ENCODE measurements at places on chromosomes 1 and 21.
A peak's percentile ranks its signal among the peaks of the same experiment; 100 is the strongest.

GRCh38 chr1:117679299-117679698, 73.5 kb downstream of the TENT5C start:
- no peak for DNase-seq

- no peak for DNase-seq
Observed at GRCh38 chr1:79716447-79716846, 709.9 kb upstream of the ADGRL4 start.

GRCh38 chr1:224751624-224752311, 135.7 kb downstream of the CNIH3 start:
- no peak for DNase-seq

GRCh38 chr1:240732390-240732789, 120.4 kb upstream of the GREM2 start:
- peak; percentile 46 for DNase-seq

DNA sequence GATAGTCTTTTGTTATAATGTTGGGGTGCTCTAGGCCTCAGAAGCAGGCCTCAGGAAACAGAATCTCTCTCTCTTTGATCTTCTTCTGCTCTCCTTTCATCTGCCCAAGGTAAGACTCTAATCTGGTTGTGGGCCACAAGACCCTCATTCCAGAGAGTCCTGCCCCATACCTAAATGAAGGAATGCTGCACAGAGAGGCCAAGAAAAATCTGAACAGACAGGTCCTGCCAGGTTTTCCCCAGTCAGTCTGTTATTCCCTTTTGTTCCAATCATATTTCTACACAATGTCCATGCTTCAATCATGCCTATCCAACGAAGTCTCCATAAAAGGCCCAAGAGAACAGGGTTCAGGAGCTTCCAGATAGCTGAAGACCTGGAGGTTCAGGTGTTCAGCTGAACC, 7.0 kb upstream of the CFAP45 start:
- no peak for DNase-seq

- peak; percentile 81 for DNase-seq
Observed at GRCh38 chr1:89953131-89953626, 41.7 kb upstream of the ZNF326 start.

GRCh38 chr1:70264839-70265238, 43.7 kb downstream of the SRSF11 start:
- no peak for DNase-seq

DNA sequence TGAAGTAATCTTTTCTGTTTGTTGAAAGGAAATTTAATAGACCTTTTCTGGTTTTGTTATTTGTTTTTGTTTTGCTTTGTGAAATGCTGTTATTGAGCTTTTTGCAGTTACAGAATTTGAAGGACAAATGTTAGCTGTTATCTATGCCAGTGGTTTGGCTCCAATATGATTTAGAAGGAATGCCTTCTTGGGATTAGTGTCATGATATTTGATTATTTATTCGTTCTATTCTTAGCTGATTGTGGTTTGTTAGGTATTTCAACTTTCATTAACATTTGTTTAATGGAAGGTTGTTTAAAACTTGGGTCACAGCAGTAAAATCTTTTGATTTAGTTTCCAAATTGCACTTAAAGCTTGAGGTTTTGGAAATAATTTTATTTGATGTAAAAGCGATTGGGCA, 33.5 kb downstream of the ADGRL2 start:
- no peak for DNase-seq

- DNase-seq: no peak
Observed at GRCh38 chr21:41859297-41859980, 19.7 kb downstream of the PRDM15 start.

DNA sequence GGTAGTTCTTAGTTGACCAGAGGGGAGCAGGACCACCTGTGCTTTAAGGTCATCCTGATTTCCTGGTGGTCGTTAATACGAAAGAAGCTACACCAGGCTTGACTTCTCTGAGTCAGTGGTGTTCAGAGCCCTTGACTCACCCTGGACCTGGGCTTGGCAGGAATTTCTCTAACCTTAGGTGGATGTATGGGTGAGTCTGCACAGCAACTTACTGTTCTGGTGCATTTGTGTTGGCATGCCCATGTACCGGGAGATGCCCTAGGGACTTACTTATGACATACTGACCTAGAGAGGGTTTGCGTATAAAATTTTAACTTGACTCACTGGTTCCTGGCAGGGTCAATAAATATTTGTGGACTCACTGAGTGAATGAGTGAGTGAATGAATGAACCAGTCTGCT, 304.6 kb downstream of the DISC1 start:
- DNase-seq: no peak

DNA sequence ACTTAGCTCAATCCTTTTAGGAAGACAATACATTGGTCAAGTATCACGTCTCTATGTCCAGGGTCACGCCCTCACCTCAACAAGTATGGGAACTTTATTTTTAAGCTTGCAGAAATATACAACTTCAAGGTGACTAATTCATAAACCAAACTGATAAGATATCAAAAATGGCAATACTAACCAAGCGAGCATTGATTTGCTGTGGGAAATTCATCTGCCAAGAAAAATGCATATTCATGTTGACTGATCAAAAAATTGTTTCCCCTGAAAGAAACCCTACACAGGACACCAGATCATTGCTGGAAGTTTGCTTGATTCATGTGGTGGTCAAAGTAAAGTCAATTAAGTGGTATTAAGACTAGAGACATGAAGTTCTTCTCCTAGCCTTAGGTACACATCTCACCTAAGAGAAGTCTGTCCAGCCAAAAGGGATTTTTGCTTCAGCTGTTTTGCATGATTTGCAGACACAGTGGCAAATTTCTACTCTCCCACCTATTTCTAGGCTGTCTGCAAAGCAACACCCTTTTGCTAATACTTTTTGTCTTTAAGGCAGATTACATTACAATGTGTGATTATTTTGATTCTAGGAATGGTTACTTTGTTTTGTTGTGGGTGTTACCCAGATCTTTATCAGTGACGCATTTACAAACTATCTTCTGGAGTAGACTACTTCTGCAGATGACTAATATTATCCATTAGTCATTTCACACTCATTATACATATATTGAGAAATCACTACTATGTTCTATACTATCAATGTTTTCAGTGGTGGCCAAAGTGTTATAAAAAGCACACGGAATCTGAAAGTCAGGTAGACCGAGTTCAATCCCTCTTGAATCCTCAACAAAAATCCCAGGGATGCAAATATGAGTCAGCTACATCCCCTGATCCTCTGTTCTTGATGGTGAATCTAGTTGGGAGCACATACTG, 12.4 kb downstream of the SAMSN1 start:
- no peak for DNase-seq

GRCh38 chr1:162299018-162299417, 77.6 kb downstream of the SPATA46 start:
- DNase-seq: no peak

GRCh38 chr21:24183077-24183476, 1424.2 kb downstream of the MRPL39 start:
- DNase-seq: no peak

DNA sequence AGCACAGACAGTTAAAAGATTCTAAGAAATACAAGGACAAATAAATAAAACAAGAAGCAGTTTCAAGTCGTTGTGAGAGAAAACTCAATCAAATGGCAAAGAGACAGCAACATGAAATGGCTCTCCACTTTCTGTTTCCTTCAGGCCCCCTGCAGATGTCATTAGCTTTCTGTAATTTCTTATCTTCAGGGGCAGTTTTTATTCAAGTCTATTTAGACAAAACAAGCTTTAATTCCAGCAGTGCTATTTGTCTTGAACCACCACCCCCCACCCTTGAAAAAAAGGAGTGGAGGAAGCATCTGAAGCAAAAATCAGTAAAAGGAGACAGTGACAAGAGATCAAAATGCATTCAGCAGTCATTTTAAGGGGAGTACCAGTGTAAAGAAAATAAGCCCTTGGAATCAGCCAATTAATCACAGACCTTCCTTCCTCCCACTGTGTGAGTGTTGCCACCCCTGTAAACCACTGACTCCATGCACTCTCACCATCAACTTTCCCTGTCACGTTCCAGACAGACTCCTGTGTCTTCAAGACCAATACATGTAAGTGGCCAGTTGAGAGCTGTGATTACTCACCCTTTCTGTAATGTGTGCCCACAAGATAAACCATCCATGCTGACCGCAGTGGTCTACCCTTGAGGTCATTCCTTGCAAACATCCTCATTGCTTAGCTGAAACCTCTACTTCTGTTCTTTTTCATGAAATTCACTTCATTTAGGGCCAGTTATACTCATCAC, 136.1 kb upstream of the HOOK1 start:
- DNase-seq: peak; percentile 77

DNA sequence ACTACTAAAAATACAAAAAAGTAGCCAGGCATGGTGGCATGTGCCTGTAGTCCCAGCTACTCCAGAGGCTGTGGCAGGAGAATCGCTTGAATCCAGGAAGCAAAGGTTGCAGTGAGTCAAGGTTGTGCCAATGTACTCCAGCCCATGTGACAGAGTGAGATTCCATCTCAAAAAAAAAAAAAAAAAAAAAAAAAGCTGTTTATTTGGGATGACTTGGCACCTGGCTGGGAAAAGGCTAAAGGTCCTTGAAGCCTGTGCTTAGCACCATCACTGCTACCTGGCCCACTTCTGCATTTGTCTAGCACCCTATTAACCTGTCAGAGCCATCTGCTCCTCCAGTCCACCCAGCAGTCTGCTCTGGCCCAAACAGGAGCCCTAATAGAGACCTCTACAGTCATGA, 25.0 kb downstream of the PRDX6 start:
- no peak for DNase-seq

GRCh38 chr1:157085421-157085820, 14.2 kb downstream of the ETV3L start:
- DNase-seq: no peak

GRCh38 chr1:14848625-14849024, 250.1 kb downstream of the KAZN start:
- DNase-seq: no peak

- no peak for DNase-seq
Observed at GRCh38 chr1:208098773-208099172, 145.4 kb downstream of the PLXNA2 start.

GRCh38 chr1:29669158-29669871, 433.0 kb downstream of the PTPRU start:
- DNase-seq: no peak

DNA sequence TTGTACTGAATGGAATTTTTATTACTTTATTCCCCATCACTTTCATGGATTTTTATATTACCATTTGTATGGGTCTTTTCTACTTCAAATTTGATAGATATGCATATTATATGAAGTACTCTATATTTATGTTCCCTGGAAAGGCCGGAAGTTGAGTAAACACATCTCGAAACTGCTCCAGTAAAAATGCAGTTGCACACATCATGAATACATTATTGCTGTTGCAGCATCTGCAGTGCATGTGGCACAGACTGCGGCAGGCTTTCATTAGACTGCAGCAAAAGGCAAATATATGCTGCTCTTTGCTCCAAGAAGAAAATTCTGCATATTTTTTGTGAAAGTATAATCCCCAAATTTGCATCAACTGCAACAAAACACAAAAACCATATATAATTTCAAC, 48.7 kb upstream of the LRRC7 start:
- no peak for DNase-seq

- DNase-seq: no peak
Observed at GRCh38 chr21:42165901-42166300, 53.0 kb upstream of the ABCG1 start.

DNA sequence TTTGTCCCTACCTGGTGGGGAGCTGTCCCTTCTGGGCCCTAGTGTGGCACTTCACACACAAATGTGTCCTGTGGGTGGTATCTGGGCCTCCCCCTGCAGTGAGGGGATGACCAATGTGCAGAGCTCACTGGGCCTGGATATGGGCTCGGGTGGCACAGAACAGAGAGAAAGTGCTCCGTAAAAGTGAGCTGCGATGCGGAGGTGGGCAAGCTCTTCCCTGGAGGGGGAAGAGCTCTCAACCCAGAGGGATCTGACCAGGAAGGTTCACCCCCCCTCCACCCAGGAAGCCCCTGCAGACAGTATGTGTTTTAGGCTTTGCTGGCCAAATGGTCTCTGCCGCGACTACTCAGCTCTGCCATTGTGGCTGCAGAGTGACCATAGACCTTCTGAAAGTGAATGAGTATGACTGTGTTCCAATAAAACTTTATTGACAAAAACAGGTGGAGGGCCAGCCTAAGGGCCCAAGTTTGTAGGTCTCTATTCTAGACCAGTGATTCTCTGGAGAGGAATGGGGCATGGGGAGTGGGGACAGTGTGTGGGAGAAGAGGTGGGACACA, 8.6 kb upstream of the ITGB2 start:
- DNase-seq: no peak

DNA sequence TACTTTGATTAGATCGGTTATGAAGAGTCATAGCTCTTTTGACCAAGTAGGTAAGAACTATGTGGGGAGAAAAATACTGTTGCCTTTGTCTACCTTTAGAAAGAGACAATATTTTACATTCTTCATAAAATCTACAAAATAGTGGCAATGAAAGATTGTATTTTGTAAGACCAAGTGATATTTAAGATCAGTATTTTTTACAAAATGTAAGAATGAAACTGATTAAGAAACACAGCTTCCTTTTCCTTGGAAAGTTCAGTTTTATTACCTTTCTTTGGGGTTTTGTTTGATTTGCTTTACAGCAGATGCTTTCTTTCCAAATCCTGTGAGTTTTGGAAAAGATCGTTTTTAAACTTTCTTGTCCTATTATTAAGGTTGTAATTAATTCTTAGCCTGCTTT, 69.8 kb downstream of the SLC35A3 start:
- DNase-seq: no peak

- no peak for DNase-seq
Observed at GRCh38 chr1:235552146-235552716, 48.0 kb upstream of the B3GALNT2 start.

GRCh38 chr1:25619101-25619890, 2.7 kb downstream of the MAN1C1 start:
- no peak for DNase-seq

GRCh38 chr1:105632342-105633196, 1423.9 kb upstream of the PRMT6 start:
- no peak for DNase-seq

DNA sequence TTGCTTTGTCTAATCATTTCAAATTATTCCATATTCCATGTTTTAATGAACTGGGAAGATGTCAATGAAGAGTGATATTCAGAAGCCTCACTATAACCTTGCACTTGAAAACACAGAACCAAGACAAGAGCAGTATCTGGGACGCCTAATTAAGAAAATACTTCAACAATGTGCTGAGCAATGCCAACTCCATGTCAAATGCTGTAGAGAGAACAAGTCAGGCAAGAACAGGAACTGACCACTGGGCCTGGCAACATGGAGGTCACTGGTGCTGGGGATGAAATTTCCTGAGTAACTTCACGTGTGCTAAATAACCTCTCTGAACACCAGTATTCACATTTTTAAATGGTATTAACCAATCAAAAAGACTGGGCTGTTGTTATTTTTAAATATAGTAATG, 22.8 kb downstream of the HEATR1 start:
- DNase-seq: no peak

DNA sequence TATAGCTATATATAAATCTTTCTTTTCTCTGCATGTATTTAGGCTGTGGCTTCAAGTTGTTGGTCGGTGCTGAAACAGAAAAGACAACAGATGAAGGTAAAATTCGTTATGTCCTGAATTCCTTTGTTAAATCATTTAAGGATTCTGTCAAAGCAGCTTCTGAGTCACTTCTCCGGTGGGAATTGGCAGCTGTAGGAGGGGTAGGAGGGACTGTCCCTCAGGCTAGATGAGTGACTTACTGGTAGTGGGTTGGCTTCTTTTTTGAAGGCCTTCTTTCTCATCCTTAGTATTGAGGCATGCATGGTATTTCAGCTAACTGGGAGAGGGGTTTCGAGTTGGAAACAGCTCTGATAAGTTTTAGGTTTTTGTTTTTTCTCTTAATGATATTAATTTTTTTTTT, 22.1 kb upstream of the NEXN start:
- no peak for DNase-seq

GRCh38 chr1:170461762-170462384, 70.1 kb upstream of the GORAB start:
- no peak for DNase-seq

GRCh38 chr1:83516369-83516768, 482.6 kb downstream of the TTLL7 start:
- DNase-seq: no peak
